ENCODE measurements at places on chromosomes 4 and X.

- DNase-seq = no peak
These were observed 20.2 kb downstream of the GPAT3 start for GRCh38 chr4:83556006-83556707.

DNA sequence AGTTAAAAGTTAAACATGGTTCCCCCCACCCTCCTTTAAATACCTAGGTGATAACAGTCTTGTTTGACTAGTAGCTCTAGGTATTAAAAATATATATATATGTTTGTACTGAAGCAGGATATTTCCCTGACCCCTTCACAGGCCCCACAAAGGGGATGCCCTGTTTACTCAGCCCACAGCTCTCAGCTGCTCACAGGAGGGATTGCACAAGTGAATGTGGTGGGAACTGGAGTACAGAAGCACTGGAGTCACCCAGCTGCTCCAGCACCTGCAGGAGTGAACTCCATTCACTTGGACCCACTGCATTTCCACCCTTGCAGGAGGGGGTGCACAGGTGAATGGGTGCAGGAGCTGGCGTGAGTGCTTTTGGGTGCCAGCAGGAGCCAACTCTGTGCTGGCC is 99.3 kb upstream of the TLR3 start:
- no peak for DNase-seq

DNA sequence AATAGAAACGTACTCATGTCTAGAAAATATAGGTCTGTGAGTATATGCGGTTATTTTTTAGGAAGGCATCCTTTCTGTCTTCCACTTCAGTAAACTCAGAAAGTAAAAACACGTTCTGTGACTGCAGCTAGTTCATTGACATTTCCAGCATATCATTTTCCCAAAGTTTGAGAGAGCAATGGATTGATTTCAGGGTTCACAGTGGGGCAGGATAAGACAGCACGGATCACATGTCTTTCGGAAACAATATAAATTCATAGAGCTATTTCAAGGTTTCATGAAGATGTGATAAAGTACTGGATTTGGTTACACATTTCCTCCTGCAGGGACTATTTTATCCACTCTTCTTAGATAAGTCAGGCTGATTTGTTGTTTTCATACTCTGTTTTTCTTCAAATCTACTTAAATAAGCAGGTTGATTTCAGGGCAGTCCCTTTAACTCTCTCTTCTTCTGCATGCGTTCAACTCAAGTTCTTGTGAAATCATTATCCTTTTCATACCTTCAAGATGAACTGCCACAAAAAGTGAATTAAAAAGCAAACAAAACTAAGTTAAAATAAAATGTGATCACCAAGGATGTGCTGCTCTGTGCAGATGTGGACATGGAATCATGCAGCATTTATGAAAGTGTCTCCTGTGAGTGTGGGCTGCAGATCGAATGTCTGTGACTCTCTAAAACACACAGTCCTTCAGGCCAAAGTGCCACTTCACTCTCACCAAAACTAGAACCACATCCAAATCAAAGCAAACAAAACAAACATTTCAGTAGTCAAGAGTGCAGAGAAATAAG is 187.7 kb downstream of the UNC5C start:
- no peak for DNase-seq

DNA sequence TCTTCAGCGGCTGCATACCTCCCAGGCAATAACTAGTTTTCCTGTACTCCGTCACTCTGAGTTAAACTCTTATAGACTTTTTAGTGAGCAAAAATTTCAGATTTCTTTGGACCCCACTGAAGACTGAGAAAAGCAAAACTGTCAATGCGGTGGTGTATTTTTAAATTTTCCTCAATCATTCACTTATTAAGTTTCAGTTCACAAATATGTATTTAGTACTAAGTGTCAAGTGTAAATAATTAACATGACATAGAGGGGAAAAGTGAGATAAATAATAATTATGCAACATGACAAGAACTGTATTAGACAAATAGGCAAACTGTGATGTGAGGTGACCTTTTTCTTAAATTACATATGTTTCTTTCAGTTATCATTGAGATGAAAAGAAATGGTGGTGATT is 124.4 kb downstream of the NAF1 start:
- DNase-seq = no peak

DNA sequence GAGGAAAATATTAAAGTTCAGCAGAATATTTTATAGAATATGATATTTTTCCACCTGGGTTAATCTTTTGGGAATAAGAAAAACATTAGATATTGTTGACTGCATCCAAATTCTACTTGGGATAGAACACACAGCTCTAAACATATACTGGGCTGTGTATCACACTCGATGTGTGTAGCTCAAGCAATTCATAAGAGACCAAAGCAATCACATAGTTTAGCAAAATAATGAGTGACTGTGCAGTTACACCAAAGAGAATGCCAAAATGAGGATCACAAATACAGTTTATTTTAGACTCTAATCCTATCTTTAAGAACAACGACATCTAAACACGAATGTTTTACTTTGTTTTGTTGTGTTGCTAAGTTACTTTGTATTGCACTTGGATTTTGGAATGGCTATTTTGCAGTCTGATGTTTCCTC is 101.2 kb downstream of the CBR4 start:
- no peak for DNase-seq

DNA sequence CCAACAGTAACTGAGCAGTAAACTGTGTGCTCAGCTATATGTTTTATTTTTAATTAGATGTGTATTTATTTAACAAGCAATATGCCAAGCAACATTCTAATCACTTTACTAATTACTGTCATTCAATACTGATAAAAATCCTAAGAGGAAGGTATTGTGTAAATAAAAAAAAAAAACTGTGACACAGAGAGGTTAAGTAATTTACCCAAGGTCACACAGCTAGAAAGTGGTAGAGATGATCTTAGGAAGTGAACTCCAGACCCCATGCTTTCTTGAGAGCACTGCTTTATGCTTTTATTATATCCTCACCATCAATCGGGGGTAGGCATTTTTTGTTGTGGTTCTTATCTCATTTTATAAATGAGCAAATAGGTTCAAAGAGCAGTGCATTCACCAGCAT is 417.1 kb downstream of the RAB28 start:
- no peak for DNase-seq

GRCh38 chr4:12487000-12487399 is 997.1 kb downstream of the RAB28 start:
- DNase-seq = no peak

Data from activated naive CD4-positive, alpha-beta T cell treated with Interleukin-2 at 50 U/mL for 16 hours (primary cell).